ENCODE measurements at places on chromosomes 4 and X.

DNA sequence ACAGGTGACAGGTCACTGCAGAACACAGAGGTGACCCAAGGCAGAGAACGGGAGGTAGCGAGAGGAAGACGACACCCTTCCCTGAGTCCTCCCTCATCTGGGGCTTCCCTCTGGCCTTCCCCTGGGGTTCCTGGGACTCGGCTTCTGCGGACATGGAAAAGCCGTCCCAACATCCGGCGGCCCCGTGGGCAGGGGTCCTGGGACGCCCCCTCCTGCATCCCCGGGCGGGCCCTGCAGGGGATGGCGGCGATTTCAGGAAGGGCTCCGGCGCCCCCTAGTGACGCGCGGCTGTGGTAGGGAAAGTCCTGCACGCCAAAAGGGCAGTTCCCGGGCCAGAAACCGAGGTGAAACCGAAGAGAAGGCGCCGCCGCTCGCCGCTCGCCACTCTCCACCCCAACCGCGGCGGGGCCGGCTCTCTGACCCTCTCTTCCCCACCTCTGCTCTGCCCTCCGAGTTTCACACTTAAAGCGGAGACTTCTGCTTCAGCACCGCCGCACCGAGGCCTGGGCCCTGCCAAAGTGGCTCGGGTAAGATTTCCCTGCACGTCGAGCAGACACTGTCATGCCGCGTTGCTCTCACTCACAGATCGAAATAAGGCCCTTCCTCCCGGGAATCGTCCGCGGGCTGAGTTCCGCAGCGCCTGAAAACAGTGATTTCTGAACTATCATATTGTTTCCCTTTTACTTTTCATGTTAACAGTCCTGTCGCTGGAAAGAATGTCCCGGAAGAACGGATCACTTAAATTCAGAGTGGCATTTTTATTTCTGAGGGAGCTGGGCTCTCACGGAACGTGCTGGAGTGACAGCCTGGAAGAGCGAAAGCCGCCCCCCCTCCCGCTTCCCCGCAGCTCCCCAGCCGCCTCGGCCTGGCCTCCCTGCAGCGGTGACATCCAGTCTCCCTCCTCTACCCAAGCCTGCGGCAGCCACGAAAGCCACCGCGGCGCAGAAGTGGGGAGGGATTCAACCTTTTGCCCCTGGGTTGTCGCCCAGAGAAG, 110.6 kb downstream of the DCTD start:
- peak; percentile 66 for DNase-seq

GRCh38 chr4:8552581-8553205, 27.5 kb upstream of the GPR78 start:
- DNase-seq, result no peak

- no peak for DNase-seq
These were observed 187.5 kb downstream of the BMP15 start for GRCh38 chrX:51098046-51098445.

- DNase-seq, result no peak
These were observed 197.4 kb upstream of the ATP6AP2 start for GRCh38 chrX:40383360-40383759.

DNA sequence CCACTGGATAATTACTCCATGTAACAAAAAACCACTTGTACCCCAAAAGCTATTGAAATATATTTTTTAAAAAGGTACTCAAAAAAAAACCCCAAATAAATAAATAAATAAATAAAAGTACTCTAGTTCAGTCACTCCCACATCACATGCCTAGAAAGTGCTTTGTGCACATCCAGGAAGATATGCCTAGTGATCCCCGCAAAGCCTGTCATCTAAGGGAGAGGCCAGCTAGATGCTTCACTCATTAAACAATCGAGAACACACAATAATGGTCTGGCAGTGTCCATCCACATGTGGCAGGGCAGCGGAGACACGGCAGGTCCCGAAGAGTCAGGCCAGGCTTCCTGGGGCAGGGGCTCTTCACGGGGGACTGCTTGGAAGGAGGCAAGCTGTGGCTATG, 47.6 kb downstream of the RAB33B start:
- DNase-seq, result no peak

- DNase-seq, result no peak
These were observed 4.8 kb upstream of the RGS12 start for GRCh38 chr4:3287972-3288570.

- DNase-seq, result no peak
These were observed 41.9 kb downstream of the TNIP2 start for GRCh38 chr4:2714061-2714770.

GRCh38 chr4:73753215-73753614, 12.8 kb downstream of the CXCL8 start:
- DNase-seq, result no peak

- DNase-seq, result no peak
These were observed 17.3 kb upstream of the GLUD2 start for GRCh38 chrX:121030083-121030482.

GRCh38 chr4:54157606-54158005, 57.6 kb downstream of the GSX2 start:
- DNase-seq, result no peak

DNA sequence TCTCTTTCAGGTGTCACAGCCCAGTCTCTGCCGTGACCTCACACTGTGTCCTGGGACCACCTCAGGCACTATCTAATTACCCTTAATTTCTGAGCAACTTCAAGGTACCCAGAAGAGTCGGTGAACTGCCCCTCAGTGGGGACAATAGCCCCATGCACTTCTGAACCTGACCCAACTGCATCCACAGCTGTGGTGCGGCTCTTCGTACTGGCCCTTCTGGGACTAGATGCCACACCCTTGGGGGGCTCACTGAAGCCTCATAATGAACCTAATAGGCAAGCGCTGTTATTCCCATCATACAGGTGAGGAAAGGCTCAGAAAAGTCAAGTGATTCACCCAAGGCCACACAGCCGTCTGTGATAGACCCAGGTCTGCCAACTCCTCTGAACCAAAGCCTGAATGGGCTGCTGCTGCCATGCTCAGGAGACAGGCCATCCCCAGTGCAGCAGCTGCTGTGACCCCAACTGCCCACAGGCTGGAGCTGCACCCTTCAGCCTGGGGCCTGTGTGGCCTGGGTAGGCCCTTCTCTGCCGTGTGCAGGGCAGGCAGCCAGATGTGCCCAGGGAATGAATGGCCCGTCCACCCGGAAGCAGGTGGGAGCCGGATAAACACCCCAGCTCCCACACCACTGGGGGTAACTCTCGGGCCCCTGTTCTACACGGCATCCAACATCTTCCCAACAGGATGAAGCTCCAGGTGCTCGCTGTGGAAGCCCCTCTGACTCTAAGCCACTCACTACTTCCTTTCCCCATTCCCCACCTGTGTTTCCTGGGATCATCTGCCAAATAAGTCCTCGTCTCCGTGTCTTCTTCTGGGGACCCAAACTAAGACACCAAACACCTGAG, 35.9 kb downstream of the HMX1 start:
- DNase-seq, result no peak

DNA sequence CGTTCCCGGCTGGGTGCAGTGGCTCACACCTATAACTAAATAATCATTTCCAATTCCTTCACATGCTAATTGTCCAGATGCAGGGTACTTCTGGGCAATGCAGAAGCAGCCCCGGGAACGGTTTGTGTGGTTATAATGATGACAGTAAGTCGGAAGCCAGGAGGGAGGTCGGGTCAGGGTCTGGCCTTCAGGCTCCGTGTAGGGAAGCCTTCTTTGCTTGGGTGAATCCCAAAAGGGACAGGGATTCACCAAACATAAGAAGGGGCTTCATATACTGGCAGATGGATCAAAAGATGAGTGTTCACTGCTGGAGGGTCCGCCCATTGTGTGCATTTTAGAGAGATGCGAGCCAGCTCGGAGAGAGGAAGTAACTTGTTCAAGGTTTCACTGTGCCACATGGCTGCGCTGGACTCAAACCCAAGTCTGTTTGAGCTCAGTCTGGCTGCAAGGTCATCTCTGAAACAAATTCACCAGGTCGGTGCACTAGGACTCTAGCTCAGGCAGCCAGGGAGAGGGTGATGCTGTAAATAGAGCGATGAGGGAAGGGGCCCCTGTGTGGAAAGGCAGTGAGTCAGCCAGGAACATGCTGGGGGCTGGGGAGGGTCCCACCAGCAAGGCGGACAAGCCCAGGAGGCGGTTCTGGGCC, 4.8 kb upstream of the KIAA0232 start:
- no peak for DNase-seq

DNA sequence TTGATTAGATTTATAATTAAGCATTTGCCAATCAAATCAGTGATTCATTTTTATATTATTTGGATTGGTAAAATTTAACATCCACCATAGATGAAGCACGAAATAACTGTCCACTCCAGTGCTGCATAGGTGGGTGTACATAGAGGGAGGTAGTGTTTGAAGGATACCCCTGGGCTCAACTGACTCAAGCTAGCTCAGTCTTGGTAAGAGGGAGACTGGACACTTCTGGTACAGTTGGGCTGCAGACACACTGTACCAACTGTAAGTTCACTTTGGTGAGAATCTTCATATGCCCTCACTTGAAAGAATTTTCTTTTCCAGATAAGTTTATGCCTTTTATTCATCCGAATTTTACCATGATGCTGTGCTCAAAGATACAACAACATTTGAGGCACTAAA, 48.6 kb upstream of the UGT2B15 start:
- DNase-seq, result no peak

- no peak for DNase-seq
These were observed 180.7 kb upstream of the IL15 start for GRCh38 chr4:141455651-141456050.

- DNase-seq, result peak; percentile 97
These were observed 4.8 kb upstream of the HGFAC start for GRCh38 chr4:3436798-3437581.

GRCh38 chr4:177450426-177451107, 8.3 kb upstream of the AGA start:
- DNase-seq, result no peak

- no peak for DNase-seq
These were observed 101.8 kb downstream of the ATP11C start for GRCh38 chrX:139831017-139831416.

DNA sequence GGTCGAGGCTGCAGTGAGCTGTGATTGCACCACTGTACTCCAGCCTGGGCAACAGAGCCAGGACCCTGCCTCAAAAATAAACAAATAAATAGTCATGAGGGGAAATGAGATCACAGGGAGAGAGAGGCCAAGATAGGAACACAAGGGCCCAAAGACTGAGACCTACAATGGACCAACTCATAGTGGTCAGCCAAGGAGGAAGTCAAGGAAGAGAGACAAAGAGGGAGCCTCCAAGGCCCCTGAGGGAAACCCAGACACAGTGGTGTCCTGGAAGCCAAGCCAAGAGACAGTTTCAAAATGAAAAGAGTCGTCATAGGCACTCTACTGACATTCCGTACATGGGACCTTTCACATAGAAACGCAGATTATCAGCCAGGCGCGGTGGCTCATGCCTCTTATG, 153.3 kb downstream of the BCOR start:
- DNase-seq, result no peak

- no peak for DNase-seq
These were observed 150.8 kb downstream of the FRAS1 start for GRCh38 chr4:78207951-78208350.

GRCh38 chr4:189237340-189237739, 703.3 kb upstream of the FRG1 start:
- DNase-seq, result no peak

- DNase-seq, result peak; percentile 44
These were observed 12.4 kb downstream of the NKX1-1 start for GRCh38 chr4:1393866-1394265.

- DNase-seq, result no peak
These were observed 229.2 kb upstream of the ARSJ start for GRCh38 chr4:114208574-114209151.

GRCh38 chr4:84028340-84028739, 470.8 kb downstream of the NKX6-1 start:
- DNase-seq, result no peak

GRCh38 chr4:16684097-16684496, 214.3 kb downstream of the LDB2 start:
- no peak for DNase-seq

DNA sequence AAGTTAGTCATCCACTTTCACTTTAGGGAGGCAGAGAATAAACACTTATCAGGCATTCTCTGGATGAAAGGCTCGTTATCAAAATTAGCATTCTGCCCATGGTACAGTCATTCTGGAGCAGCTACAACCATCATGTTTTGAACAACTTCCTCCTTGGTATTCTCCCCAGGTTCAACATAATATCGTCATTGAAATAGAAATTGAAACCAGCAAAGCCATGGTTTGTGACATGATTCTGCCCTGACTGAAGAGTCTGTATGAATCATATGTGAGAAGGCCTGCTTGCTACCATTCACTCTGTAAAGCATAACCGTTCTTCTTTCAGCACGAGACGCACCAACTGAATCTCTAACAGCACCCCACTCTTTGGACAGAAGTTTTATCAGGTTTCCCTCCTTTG, 127.5 kb upstream of the RADX start:
- no peak for DNase-seq

- DNase-seq, result no peak
These were observed 101.9 kb downstream of the MAML3 start for GRCh38 chr4:140052050-140052449.

- no peak for DNase-seq
These were observed 75.9 kb upstream of the CPEB2 start for GRCh38 chr4:14926368-14926767.

- no peak for DNase-seq
These were observed 39.6 kb downstream of the FAM47C start for GRCh38 chrX:37047776-37048175.

DNA sequence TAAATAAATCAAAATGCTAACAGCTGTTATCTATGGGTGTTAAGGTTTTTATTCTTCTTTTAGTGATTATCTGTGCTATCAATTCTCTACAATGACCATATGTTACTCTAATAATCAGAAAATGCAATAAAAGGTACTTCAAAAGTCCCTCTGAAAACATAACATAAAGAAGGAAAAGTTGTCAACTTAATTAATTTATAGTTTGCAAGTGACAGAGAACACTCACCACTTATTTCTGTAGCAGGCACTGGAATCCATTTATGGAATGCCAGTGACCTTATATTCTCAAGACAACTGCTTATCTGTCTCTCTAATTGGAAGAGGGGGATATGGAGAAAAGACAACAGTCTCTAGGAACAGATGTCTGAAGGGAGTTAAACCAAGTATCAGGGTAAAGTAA, 25.6 kb upstream of the PLS3 start:
- no peak for DNase-seq

DNA sequence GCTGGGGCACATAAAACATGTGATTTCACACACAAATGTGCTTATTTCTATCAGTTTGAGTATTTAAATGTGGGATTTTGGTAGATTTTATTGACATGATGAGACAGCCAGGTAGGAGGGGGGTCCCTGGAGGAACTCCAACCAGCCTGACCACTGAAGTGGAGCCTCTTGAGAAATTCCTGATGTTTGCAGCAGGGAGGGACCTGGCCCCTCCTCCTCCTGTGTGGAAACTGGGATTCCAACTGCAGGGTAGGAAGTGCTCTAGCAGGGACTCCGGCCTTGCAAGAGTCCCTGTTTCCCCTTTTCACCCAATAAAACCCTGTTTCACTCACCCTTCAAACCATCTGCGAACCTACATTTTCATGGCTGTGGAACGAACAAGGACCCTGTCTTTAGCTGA, 2224.0 kb upstream of the AGA start:
- no peak for DNase-seq

DNA sequence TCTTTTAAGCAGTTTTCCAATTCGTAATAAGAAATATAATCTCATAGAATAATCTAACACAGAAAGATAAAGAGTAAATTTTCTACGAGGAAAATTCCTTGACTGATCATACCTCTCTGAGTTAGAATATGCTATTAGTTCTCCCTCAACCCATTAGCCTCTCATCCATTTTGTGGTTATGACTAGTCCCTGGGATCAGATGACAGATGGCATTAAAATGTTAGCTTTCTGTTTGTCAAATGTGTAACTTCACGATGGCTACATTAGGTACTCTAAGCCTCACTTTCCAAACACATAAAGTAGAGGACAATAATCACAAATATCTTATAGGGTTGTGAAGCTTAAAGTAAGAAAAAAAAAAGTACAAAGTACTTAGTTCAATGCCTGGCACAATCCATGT, 112.2 kb downstream of the ZAR1 start:
- DNase-seq, result no peak

Measured in RWPE2 (cell line).